ENCODE measurements at places on chromosomes 11 and 22.

DNA sequence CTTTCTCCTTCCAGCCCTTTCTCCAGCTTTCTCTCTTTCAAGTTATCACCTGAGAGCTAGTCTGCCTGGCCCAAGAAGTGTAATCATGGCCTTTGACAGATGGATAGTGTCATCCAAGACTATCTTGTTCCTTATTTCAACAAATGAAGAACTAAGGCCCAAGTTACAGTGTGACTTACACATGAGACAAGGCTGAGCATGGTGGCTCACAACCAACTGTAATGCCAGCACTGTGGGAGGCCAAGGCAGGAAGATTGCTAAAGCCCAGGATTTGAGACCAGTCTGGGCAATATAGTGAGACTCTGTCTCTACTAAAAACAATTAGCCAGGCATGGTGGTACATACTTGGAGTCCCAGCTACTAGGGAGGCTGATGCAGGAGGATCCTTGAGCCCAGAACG, 3.7 kb upstream of the RANGAP1 start:
- no peak for DNase-seq

GRCh38 chr11:1546536-1547466, 25.3 kb downstream of the DUSP8 start:
- peak; percentile 40 for DNase-seq

GRCh38 chr22:17260950-17261349, 41.7 kb upstream of the ADA2 start:
- no peak for DNase-seq

DNA sequence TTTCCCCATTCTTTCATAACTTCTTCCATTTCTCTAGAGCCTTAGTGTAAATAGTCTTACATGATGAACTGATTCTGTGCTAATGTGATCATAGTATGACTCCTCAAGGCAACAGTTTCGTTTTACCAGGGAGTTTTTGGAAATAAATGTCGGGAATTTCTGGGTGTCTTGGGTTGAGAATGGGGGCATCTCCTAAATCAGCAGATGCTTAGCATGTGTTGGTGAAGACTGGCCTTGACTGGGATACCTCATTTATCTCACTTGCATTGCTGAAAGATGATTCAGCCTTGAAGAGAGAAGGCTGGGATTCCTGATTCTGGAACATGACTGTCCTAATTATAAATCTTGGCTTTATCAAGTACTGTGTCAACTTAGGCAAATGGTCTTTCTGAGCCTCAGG, 115.7 kb upstream of the C11orf87 start:
- DNase-seq = peak; percentile 39

DNA sequence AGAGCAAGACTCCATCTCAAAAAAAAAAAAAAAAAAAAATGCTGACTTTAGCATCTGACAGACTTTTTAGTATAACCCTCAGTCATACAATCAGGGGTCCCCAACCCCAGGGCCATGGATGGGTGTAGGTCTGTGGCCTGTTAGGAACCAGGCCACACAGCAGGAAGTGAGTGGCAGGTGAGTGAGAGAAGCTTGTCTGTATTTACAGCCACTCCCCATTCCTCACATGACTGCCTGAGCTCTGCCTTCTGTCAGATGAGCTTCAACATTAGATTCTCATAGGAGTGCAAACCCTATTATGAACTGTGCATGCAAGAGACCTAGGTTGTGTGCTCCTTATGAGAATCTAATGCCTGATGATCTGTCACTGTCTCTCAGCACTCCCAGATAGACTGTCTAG, 3.3 kb downstream of the FAM227A start:
- DNase-seq = no peak

DNA sequence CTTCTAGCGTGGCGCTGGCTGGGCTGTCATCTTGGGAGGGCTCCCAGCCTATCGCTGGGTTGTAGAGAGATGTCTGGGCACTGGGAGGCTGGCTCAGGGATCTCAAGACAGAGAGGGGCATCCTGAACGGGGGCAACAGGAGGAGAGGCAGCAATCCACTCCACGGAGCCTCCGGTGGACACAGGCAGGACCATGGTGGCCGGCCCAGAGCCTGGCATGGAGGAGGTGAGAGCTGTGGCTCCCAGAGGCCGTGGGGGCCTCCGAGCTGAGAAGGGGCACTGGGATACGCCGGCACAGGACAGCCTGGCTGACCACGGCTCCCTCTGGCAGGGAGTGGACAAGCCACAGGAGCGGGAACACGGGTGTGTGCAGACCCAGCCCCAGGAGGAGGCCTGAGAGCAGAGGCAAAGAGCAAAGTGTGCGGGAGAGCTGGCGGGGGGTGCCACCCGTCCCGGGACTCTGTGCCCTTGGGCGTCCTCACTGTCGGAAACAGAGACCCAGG, 9.1 kb downstream of the MRGPRF start:
- DNase-seq = no peak

- no peak for DNase-seq
These were observed 9.6 kb upstream of the RGL4 start for GRCh38 chr22:23681026-23681809.

DNA sequence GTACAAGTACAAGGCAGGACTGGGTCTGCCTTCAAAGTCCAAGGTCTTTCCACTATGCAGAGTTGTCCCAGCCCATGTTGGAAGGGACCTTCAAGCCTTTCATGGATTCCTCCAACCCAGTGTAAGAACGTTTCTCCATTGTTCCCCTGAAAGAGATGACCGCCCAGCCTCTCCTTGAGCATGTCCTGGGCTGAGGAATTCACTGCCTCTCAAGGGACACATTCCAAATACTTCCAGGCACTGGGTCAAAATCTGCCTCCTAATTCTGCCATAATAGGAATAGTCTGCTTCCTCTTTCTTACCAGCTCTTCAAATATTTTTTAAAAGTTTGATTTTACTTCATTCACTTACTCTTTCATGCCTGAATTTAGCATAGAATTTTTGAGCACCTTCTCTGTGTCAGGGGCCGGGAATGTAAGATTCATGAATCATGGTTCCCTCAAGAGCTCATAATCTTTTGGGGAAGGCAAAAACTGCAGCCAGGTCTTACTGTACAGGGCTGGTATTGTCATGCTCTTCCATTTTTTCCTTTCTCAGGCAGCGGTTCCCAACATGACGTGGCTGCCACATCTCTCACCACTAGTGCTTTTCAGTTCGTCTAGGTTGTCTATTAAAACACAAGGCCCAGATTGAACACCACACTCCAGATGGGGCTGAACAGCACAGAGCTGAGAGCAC, 143.3 kb upstream of the TBCEL start:
- DNase-seq = no peak

GRCh38 chr11:119784421-119784820, 55.4 kb upstream of the NECTIN1 start:
- DNase-seq = no peak

DNA sequence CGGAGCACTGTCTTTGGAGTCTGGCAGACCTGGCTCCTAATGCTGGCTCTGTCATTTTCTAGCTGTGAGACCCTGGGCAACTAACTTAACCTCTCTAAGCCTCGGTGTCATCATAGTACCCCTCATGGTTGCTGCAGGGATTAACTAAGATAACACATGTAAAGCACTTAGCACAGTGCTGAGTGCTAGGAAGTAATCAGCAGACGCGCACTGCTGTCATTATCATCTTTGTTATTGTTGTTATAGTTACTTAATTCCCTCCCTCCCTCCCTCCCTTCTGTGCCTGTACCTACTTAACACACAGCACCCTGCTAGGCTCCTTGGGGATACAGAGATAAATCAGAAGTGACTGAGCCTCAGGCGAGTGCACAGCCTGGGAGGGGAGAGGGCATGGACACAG, 104.7 kb upstream of the PITPNB start:
- no peak for DNase-seq

DNA sequence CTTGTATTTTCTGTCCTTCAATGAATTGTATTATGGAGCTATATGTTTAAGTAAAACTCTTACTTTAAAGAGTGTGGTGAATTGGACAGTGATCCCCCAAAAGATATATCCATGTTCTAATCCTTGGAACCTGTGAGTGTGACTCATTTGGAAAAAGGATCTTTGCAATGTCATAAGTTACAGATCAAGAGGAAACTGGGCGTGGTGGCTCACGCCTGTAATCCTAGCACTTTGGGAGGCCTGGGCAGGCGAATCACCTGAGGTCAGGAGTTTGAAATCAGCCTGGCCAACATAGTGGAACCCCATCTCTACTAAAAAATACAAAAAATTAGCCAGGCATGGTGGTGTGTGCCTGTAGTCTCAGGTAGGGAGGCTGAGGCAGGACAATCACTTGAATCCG, 36.7 kb downstream of the ELF5 start:
- DNase-seq = peak; percentile 10

DNA sequence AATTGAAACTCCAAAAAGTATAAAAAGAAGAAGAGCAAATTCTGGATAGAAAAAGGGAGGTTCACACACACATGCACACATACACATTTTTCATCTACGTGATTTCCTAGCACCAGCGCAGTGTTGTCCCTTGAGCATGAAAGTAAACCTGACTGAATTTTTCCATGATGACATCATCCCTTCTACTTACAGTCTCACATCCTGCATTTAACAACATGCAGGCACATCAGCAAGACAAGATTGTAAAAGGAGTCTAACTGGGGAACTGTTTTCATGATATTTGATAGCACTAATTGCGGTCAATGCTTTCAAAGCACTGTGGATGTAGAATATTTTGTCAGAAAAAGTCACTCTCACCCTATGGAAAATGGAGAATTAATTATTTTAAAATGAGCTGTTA, 36.6 kb downstream of the GAS2 start:
- DNase-seq = peak; percentile 67

DNA sequence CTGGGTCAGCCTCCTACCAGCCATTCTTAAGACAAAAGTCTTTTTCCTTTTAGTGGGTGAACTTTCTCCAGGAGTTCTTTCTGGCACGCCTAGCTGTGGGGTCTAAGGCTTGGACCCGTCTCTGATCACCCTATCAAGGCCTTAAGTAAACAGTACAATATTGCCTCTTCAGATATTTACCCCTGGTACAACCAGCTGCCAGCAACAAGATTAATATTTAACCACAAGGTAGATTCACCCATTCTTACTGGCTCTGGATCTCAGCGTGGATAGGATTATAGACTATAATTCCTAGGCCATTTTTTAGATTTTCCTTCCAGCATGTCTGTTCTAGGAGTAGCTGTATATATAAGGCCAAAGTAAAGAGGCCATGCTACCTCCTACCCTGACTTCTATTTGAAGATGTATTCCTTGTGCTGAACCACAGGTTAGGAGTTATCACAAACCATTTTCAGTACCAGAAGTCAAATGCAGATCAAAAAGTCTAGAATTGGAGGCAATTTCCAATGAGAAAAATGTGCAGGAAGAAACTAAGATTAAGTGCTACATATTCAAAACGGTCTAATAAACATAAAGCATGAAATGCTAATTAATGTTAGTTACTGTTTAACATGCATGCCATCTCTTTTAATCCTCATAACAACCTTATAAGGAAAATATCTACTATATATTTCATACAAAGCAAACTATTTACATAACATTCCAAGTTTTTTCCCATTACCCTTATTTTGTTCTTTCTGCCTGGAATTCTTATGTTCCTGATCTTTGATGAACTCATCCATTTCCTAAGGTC, 110.0 kb upstream of the SYN3 start:
- no peak for DNase-seq

GRCh38 chr11:102560555-102561011, 30.0 kb upstream of the MMP7 start:
- DNase-seq = peak; percentile 19

GRCh38 chr11:57567515-57568329, at the start of gene UBE2L6:
Gene UBE2L6 (minus strand): TSS chr11:57567672. CDS start chr11:57567611, 61 bp downstream.
- DNase-seq = no peak

GRCh38 chr11:2816941-2817421, 68.6 kb downstream of the CDKN1C start:
- DNase-seq = peak; percentile 16

- DNase-seq = no peak
These were observed 273.0 kb downstream of the TBC1D22A start for GRCh38 chr22:47035425-47035881.

GRCh38 chr11:120649316-120649715, 137.8 kb downstream of the GRIK4 start:
- no peak for DNase-seq

GRCh38 chr22:42022162-42022847, 23.7 kb downstream of the WBP2NL start:
- peak; percentile 2 for DNase-seq

DNA sequence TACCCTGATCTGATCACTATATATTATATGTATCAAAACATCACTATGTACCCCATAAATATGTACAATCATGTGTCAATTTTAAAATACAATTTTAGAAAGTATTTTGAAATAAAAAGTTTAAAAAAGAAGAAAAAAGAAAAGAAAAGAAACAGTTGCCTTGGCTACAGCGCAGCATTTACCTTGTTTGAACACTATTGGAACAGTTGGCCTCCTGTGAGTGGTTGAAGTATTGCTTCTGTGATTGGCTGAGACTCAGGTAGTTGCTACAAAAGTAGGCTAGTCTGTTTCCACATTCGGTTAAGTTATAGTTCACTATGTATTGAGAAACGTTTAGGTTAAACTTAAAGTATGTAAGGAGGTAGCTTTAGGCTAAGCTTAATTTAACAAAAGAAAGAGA, 7.9 kb upstream of the DTX4 start:
- no peak for DNase-seq

GRCh38 chr11:84800755-84801346, 826.3 kb downstream of the DLG2 start:
- peak; percentile 31 for DNase-seq

GRCh38 chr11:74134661-74135060, 36.1 kb downstream of the C2CD3 start:
- DNase-seq = no peak

DNA sequence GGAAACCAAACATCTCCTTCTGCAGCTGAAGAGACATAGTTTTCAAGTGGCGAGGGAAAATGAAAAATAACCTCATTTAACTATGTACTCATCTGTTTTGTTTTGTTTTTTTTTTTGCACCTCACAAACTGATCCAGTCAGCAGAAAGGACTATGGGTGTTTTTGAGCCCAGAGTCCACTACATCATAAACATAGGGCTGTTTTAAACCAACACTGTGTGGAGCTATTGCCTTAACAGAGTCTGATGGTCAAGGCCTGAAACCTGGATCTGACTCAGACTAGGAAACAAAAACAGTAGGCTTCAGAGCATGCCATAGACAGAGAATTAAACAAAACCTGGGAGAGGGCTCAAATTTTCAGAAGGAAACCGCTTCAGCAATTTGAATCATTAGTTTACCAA, 99.3 kb upstream of the FSHB start:
- peak; percentile 9 for DNase-seq

- no peak for DNase-seq
These were observed 598.6 kb downstream of the OPCML start for GRCh38 chr11:132933703-132934102.

DNA sequence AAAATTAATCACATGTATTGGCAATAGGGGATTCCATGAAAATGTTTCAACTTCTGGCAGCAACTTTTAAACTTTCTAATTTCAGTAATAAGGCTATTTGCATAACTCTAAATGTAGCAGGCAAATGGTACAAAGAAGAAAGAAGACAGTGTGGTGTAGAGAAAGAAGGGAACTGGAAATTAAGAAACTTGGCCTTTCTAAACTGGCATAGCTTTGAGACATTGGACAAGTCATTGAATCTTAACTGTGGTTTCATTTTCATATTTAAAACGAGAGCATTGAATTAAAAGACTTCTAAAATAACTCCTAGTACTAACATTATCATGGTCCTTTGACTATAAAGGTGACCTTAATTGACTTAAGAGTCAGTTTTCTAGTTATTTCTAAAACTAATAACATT, 125.0 kb downstream of the UVRAG start:
- no peak for DNase-seq

GRCh38 chr11:119727523-119728151, 1.4 kb downstream of the NECTIN1 start:
- no peak for DNase-seq
